Karpas-422 (cell line): ENCODE measurements at places on chromosomes 1 and 21.

- no peaks in the 10 kb centered on the region for H3K36me3 ChIP-seq
- H3K27ac ChIP-seq = no peak overlapping the region
- no peak for DNase-seq
- peaks cover 5% of the 10 kb centered on the region; the same call in 1 of the 2 replicates for H3K4me1 ChIP-seq
- no peak overlapping the region for H3K4me3 ChIP-seq
Observed at GRCh38 chr1:244353551-244354091, 98.1 kb downstream of the ADSS2 start.

- DNase-seq = peak; percentile 51
- no peaks in the 10 kb centered on the region for H3K36me3 ChIP-seq
- H3K4me1 ChIP-seq = no peaks in the 10 kb centered on the region
- no peaks in the 10 kb centered on the region for H3K27me3 ChIP-seq
- H3K27ac ChIP-seq = no peak overlapping the region
Observed at GRCh38 chr1:224774378-224774777, 155.1 kb upstream of the DNAH14 start.

DNA sequence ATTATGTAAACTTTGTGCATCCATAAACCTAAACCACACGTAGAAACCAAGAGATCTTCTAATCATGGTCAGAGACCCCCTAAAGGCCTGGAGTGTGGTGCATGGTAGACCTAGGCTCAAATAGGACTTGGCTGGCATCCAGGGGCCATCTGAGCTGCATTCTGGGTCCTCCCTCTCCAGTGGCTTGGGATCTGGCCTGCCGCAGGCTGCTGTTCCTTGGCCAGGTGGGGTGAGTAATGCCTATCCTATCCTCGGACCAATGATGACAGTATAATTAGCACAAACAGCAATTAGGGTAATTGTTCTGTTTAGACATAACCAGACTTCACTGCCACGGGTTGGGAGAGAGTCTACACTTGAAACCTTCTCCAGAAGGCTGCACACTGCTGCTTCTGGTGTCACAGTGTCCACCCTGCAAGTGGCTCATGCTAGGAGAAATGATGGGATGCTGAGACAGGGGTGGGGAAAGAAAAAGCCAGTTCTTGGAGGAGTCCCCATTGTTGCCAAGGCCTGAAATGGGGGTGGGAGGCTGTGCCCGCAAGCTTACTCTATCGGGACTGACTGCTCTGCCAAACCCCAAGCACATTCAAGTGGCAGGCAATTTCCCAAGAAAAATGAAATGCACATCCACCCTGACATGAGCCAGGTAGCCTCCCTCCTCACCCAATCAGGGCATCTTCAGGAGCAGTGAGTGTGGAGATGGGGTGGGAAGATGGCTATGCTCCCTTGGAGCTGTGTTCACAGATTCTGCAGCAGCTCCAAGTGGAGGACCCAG lies 12.5 kb upstream of the PKP1 start:
- DNase-seq = no peak
- no peak overlapping the region for H3K27ac ChIP-seq
- H3K36me3 ChIP-seq = no peaks in the 10 kb centered on the region
- no peaks in the 10 kb centered on the region for H3K4me1 ChIP-seq
- no peaks in the 10 kb centered on the region for H3K27me3 ChIP-seq
- H3K4me3 ChIP-seq = no peak overlapping the region

DNA sequence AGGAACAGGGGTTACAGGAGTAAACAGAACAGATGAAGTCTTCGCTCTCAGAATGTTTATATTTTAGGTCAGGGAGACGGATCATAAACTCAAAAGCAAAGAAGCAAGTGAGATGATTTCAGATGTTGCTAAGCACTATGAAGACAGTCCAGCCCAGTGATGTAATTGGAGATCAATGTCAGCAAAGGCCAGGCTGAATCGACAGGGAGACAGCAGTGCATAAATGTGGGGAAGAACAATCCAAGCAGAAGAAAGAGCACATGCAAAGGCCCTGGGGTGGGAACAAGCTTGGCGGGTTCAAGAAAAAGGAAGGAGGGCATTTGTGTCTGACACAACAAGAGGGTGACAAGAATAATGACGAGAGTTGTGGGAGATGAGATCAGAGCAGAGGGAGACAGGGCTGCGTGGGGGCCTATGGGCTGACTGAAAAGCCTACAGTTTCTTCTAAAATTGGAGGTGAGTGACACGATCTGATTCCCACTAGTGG lies 47.0 kb downstream of the TAS1R2 start:
- DNase-seq = no peak
- H3K27ac ChIP-seq = no peak overlapping the region
- H3K4me3 ChIP-seq = no peak overlapping the region
- no peaks in the 10 kb centered on the region for H3K4me1 ChIP-seq

GRCh38 chr1:220353229-220354012 lies 81.2 kb upstream of the RAB3GAP2 start:
- H3K4me3 ChIP-seq = no peak overlapping the region
- H3K27ac ChIP-seq = no peak overlapping the region
- peak; percentile 50 for DNase-seq
- H3K4me1 ChIP-seq = no peaks in the 10 kb centered on the region
- H3K36me3 ChIP-seq = no peaks in the 10 kb centered on the region
- H3K27me3 ChIP-seq = no peaks in the 10 kb centered on the region

DNA sequence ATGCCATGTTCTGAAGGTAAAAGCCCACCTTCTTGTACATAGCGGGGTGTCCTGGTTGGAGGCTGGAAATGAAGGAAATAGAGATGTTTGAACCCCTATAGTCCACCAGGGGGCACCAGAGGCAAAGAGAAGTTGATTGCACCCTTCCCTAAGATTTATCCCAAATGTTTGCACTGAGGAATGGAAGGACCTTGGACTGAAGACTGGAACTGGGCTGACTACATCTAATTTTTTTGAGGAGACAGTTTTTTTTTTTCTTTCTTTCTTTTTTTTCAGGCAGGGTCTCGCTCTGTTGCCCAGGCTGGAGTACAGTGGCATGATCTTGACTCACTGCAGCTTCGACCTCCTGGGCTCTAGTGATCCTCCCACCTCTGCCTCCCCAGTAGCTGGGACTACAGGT lies 55.3 kb upstream of the EIF4G3 start:
- H3K27me3 ChIP-seq = no peaks in the 10 kb centered on the region
- peak; percentile 71 for DNase-seq
- peaks cover 30% of the 10 kb centered on the region for H3K36me3 ChIP-seq
- H3K27ac ChIP-seq = no peak overlapping the region

GRCh38 chr1:202106340-202107254 lies 16.1 kb upstream of the GPR37L1 start:
- no peak overlapping the region for H3K4me3 ChIP-seq
- H3K27ac ChIP-seq = no peak overlapping the region
- DNase-seq = no peak
- H3K4me1 ChIP-seq = no peaks in the 10 kb centered on the region
- H3K27me3 ChIP-seq = no peaks in the 10 kb centered on the region
- H3K36me3 ChIP-seq = no peaks in the 10 kb centered on the region

DNA sequence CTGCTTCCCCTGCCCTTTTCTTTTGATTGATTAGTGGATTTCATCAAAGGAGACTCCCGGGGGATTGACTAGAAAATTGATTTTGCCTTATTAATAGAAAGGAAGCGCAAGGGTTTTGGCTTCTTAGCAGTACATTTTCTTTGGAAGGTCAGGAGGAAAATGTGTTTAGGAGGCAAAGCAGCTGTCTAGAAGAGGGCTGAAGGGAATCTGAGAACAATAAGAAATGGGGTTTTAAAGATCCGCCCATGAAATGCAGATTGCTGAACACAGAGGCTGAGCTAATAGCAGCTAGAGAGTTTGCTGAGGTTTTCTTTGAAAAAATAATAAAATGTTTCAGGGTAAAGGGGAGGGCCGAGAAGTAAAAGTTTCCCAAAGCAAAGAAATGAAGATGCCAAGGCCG lies 4.9 kb downstream of the SERTAD4 start:
- H3K27ac ChIP-seq = no peak overlapping the region
- no peaks in the 10 kb centered on the region for H3K27me3 ChIP-seq
- DNase-seq = no peak
- no peaks in the 10 kb centered on the region for H3K36me3 ChIP-seq

DNA sequence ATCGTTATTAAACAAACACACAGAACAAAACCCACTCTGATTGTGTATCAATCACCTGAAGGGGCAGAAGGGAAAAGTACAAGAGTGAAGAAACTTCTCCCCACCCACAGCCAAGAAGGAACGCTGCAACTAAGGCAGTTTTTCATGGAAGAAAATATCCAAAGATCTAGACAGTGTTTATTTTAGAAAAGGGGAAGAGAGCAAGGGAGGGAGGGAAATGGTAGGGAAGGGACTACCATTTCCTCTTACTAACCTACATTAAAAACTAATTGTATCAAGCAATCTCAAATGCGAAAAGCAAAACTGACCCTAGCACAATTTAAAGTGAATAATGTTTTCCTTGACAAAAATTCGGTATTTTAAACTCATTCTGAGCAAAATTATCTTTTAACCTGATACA lies 3.5 kb downstream of the NRIP1 start:
- no peaks in the 10 kb centered on the region for H3K27me3 ChIP-seq
- H3K4me1 ChIP-seq = peaks cover 3% of the 10 kb centered on the region; the same call in 1 of the 2 replicates
- H3K36me3 ChIP-seq = no peaks in the 10 kb centered on the region
- no peak overlapping the region for H3K4me3 ChIP-seq
- no peak overlapping the region for H3K27ac ChIP-seq
- DNase-seq = no peak

GRCh38 chr1:182050481-182051448 lies 10.7 kb downstream of the ZNF648 start:
- no peaks in the 10 kb centered on the region for H3K4me1 ChIP-seq
- H3K27ac ChIP-seq = no peak overlapping the region
- no peak for DNase-seq
- no peak overlapping the region for H3K4me3 ChIP-seq

DNA sequence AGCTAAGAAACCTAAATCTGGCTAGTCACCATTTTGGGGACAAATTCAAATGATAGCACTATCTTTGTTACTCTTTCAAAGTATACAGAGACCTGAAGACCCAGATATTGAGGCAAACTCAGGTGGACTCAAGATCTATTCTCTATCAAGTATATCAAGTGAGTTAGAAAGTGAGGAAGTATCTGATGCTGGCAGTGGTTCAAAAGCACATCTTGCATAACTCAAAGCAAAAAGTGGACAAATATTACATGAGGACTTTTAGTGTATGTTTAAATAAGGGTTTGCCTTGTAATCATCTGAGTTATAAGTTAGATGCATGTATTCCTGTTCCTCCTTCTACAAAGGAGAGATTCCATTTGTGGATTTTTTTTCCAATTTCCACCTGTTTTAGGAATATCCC lies 338.4 kb downstream of the DISC1 start:
- no peak overlapping the region for H3K27ac ChIP-seq
- H3K27me3 ChIP-seq = no peaks in the 10 kb centered on the region
- H3K4me3 ChIP-seq = no peak overlapping the region
- DNase-seq = no peak
- no peaks in the 10 kb centered on the region for H3K36me3 ChIP-seq

- peak; percentile 87 for DNase-seq
- no peak overlapping the region for H3K27ac ChIP-seq
- no peaks in the 10 kb centered on the region for H3K27me3 ChIP-seq
- H3K36me3 ChIP-seq = no peaks in the 10 kb centered on the region
Observed at GRCh38 chr1:198156111-198156744, 570 bp upstream of the NEK7 start.
